ENCODE measurements at places on chromosomes 1 and 21. TPM values are rescaled to one million over a fixed set of nuclear protein-coding genes. Genes with fewer than 3 reads are reported as not detected.
A peak's percentile ranks its signal among the peaks of the same experiment; 100 is the strongest.

DNA sequence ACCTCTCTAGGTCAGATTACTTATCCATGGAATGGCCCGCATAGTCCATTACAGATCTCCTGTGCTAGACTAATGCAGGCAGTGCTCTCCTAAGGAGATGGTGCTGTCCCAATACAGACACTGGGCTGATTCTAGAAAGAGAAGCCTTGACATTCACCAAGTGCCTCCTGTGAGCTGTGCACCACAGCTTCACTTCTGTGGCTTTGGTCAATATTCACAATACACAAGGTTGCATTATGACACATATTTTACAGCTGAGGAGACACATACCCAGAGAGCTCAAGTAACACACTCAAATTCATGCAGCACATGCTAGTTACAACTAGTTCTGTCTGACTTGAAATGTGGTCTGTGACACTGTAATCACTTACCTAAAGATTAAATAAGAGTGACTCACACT lies 59.4 kb upstream of the LRRC8B start:
- no peaks in the 10 kb centered on the region for H3K36me3 ChIP-seq
- H3K27me3 ChIP-seq = no peaks in the 10 kb centered on the region
- H3K27ac ChIP-seq = no peak overlapping the region
- no peak for DNase-seq

The TSTD1 gene
- 26.8 TPM for total RNA-seq

DNA sequence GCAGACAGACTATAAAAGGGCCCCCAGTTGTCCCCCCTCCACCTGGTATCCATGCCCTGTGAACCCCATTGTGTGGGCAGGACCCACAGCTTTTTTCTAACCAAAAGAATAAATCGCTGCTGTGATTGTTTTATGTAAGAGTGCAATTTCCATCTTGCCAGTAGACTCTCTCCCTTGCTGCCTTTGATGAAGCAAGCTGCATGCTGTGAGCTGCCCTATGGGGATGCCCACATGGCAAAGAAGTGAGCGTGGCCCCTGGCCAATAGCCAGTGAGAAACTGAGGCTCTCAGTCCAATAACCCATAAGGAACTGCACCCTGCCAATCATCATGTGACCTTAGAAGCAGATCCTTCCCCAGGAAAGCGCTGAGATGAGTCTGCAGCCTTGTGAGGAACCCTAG lies 37.8 kb upstream of the FMOD start:
- H3K27ac ChIP-seq = no peak overlapping the region
- DNase-seq = no peak
- H3K27me3 ChIP-seq = no peaks in the 10 kb centered on the region
- no peak overlapping the region for H3K4me3 ChIP-seq

The SYCP1 gene
- not detected for total RNA-seq

- H3K4me1 ChIP-seq = peaks cover 20% of the 10 kb centered on the region
- H3K36me3 ChIP-seq = no peaks in the 10 kb centered on the region
- peak; percentile 70 for DNase-seq
- H3K27ac ChIP-seq = no peak overlapping the region
These were observed 39.6 kb upstream of the LDLRAP1 start for GRCh38 chr1:25503551-25504426.

DNA sequence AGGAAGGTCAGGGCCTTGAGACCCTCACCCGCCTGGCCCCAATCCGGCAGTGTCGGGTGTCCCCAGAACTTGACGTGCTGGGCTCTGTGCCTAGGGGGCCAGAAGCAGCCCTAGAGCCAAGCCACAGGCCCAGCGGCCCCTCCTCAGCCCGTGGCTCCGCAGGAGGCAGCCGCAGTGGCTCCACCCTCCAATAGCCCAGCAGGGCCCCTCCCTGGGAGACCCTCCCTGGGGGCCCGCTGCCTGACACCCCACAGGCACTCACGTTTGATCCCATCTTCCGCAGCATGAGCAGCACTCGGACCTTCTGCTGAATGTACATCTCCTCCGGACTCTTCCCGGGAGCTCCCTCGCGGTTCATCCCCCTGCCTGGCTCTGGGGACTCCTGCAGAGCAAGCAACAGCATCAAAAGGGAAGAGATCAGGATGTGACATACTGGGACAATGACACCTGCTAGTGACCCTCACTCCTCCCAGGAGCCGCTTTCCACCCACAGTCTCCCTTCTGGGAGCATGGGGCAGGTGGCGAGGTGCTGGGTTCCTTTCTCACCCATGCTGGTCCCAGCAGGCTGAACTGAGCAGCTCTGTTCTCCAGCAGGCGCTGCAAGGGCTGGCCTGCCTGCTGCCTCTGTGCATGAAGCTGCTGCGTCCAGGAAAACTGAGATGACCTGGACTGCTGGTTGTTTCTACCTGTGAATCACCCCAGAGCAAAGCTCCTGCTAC lies 38.2 kb downstream of the CTNNBIP1 start:
- DNase-seq = no peak
- H3K4me1 ChIP-seq = no peaks in the 10 kb centered on the region
- no peak overlapping the region for H3K4me3 ChIP-seq
- no peaks in the 10 kb centered on the region for H3K36me3 ChIP-seq
- H3K27ac ChIP-seq = no peak overlapping the region

- H3K36me3 ChIP-seq = no peaks in the 10 kb centered on the region
- H3K27me3 ChIP-seq = no peaks in the 10 kb centered on the region
- peak; percentile 48 for DNase-seq
- no peak overlapping the region for H3K4me3 ChIP-seq
- peak overlapping the region; percentile 32 for H3K27ac ChIP-seq
These were observed 24.3 kb upstream of the SLC30A1 start for GRCh38 chr1:211603191-211603701.

DNA sequence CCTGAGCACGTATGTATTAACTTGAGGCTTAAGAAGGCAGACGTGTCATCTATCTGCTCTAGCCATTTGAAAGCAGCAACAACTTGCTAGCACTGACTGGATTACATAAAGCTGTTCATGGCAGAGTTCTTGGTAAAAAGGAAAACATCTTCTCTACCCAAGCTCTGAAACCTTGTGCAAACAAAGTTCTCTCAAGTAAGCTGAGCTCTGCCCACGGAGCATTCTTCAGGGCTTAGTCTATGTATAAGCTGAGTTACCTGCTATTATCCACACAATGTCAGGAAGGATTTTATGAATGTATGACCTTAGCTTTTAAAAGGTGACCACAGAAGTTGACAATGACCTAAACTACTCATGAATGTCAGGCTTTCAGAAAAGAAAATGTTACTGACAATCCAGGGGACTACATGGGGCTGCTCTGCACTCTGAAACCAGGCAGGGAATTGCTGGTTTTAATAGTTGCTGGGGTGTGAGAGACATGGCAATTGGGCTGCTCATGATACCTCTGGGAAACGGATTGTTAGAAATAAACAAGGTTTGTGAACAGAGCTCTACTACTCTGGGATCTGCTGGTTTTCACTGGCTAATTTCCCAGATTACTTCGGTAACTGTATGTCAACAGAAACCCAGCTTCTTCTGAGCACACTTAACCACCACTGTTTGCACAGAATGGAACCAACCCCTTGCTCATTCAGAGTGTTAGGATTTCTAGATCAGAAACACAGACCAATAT lies 29.6 kb upstream of the CCN1 start:
- no peaks in the 10 kb centered on the region for H3K36me3 ChIP-seq
- peaks cover 19% of the 10 kb centered on the region for H3K4me1 ChIP-seq
- H3K27ac ChIP-seq = peak overlapping the region; percentile 50

DNA sequence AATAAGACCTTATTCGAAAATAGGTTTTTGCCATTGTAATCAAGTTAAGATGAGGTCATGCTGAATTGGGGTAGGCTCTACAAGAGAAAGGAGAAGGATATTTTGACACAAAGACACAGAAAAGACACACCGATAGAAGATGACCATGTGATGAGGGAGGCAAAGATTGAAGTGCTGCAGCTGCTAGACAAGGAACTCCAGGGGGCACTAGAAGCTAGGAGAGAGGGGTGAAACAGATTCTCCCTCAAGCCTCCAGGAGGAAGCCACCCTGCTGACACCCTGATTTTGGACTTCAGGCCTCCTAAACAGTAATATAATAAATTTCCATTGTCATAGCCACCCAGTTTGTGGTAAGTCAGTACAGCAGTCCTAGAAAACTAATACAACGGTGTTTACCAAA lies 506.8 kb upstream of the CAMK1G start:
- no peak overlapping the region for H3K4me3 ChIP-seq
- DNase-seq = peak; percentile 12
- H3K27me3 ChIP-seq = no peaks in the 10 kb centered on the region
- H3K4me1 ChIP-seq = no peaks in the 10 kb centered on the region
- no peaks in the 10 kb centered on the region for H3K36me3 ChIP-seq

DNA sequence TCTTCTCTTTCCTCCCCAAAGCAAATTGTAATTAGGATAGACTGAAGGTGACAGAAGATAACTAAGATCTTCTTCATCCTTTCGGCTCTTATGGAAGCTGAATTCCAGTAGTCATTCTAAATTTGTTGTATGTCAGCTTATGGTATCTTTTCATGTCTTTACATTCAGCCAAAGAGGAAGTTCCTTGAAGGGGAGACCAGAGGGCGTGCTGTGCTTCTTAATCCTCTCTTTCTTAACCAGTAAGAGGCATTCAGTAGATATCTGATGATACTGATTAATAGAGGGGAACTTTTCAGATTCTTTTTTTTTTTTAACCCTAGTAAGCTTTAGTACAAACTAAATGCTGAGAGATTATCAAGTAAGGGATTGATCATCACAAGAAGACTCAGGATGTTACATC lies 102.3 kb downstream of the OSBPL9 start:
- H3K4me3 ChIP-seq = no peak overlapping the region
- DNase-seq = no peak
- no peaks in the 10 kb centered on the region for H3K27me3 ChIP-seq
- H3K36me3 ChIP-seq = no peaks in the 10 kb centered on the region
- H3K27ac ChIP-seq = no peak overlapping the region

DNA sequence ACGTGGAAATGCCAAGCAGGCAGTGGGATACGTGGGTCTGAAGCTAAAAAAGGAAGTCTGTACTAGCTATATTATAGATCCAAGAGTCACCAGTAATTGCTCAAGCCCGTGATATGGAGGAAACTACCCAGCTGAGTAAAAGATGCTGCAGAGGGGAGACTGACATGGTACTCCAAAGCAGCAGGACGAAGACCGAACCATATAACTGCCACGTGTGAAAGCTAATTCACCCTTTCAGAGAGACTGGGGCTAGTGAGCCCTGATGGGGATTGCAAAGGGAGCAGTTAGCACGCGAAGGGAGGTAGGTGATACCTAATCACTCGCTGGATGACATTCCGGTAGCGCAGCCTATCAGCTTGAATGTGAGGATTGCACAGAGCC lies 316 bp downstream of the AP4B1 start:
- H3K27me3 ChIP-seq = no peaks in the 10 kb centered on the region
- H3K27ac ChIP-seq = peak overlapping the region; percentile 96
- no peak for DNase-seq
- peak overlapping the region; percentile 65 for H3K4me3 ChIP-seq
- H3K4me1 ChIP-seq = peaks cover 7% of the 10 kb centered on the region

The CHD1L gene
- 55.4 TPM for total RNA-seq

The FNDC10 gene
- total RNA-seq = 15.6 TPM

The KANK4 gene
- 21.5 TPM for total RNA-seq

- no peak for DNase-seq
- H3K27me3 ChIP-seq = no peaks in the 10 kb centered on the region
- no peak overlapping the region for H3K27ac ChIP-seq
- no peak overlapping the region for H3K4me3 ChIP-seq
- peaks cover 17% of the 10 kb centered on the region for H3K4me1 ChIP-seq
These were observed 5.2 kb downstream of the NPL start for GRCh38 chr1:182794676-182795201.

DNA sequence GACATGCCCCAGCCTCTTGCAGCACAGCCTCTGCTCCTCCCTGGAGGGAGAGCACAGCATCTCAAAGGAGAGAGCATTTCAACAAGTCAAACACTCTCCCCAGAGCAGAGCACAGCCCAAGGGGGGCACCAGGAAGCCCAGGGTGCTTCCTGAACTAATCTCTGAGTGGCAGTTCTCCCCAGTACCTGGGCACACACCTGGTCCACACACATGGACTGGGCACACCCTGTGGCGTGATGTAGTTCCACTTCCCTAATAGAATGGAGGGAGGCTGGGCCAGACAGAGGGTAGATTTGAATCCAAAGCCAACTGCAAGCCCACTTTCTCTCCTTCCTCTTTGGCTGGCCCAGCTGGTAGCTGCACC lies 55.5 kb downstream of the CD46 start:
- no peaks in the 10 kb centered on the region for H3K27me3 ChIP-seq
- no peak overlapping the region for H3K4me3 ChIP-seq
- peaks cover 5% of the 10 kb centered on the region for H3K36me3 ChIP-seq
- no peak overlapping the region for H3K27ac ChIP-seq
- DNase-seq = no peak

- no peaks in the 10 kb centered on the region for H3K36me3 ChIP-seq
- no peak for DNase-seq
- H3K27ac ChIP-seq = no peak overlapping the region
- H3K4me3 ChIP-seq = no peak overlapping the region
- peaks cover 48% of the 10 kb centered on the region for H3K4me1 ChIP-seq
These were observed 39.0 kb downstream of the DOP1B start for GRCh38 chr21:36195613-36196012.

GRCh38 chr1:232130815-232131480 lies 499.0 kb downstream of the SIPA1L2 start:
- no peak overlapping the region for H3K27ac ChIP-seq
- no peaks in the 10 kb centered on the region for H3K4me1 ChIP-seq
- H3K36me3 ChIP-seq = no peaks in the 10 kb centered on the region
- no peaks in the 10 kb centered on the region for H3K27me3 ChIP-seq
- H3K4me3 ChIP-seq = no peak overlapping the region

- no peaks in the 10 kb centered on the region for H3K36me3 ChIP-seq
- no peaks in the 10 kb centered on the region for H3K4me1 ChIP-seq
- H3K4me3 ChIP-seq = no peak overlapping the region
- no peaks in the 10 kb centered on the region for H3K27me3 ChIP-seq
- H3K27ac ChIP-seq = no peak overlapping the region
These were observed 37.5 kb downstream of the DISP1 start for GRCh38 chr1:222852326-222852725.
